Stimulated activated CD8-positive, alpha-beta memory T cell treated with anti-CD3 and anti-CD28 coated beads, Interleukin-4, amount 100 ng/mL, for 4 hours (primary cell): ENCODE measurements at places on chromosomes 1 and 21.

DNA sequence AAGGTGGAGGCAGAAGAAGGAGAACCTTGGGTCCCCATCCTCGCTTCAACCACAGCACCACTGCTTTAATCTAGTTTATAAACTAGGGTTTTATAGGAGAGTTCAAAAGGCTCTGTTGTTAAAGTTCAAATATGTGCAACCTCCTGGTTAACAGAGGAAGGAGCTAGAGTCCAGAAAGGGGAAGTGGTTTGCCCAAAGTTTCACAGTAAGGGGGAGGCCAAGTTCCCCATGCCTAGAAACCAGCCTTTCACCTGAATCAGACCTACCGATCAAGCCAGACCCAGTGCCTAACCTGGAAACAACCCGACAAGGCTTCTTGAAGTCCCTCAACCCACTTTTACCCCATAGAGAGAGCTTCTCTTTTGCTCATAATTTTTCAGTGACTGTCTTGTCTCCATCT lies 106.5 kb downstream of the PLPP3 start:
- no peak for DNase-seq

DNA sequence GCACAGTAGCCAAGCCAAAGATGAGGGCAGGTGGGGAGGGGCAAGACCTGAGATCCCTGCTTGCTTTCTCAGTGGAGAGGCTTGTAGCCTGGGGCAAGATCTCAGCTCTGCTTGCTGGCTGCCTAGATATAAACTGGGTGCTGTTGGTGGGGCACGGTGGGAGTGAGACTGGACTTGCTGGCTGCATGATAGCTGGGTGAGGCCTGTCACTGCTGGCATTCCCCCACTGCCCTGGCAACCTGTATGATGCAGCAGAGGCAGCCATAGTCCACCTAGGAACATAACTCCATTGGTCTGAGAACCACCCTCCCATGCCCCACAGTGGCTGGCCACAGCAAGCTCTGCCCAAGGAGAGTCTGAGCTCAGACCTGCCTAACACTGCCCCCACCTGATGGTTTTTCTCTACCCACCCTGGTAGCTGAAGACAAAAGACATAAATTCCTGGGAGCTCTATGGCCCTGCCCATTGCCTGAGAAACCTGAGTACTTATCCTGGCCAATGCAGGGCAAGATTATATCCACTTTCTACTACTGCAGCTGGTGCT lies 261.9 kb upstream of the DEPDC1 start:
- DNase-seq, result no peak

DNA sequence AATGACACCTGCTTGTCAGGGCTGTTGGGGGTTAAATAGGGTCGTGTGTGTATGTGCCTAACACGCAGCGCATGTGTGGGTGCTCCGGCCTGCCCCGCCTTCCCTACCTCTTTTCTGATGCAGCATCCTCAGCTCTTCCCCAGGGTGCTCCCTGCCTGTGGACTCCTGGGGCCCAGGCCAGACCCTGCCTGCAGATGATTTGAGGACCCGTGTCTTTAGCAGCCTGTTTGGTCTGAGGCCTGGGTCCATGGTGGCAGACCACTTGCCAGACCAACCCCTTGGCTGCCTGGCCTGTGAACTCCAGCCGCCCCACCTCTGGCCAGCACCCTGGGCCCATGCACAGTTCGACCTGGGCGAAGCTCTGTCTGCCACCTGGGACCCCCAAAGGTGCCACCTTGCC lies 57.0 kb upstream of the SIM2 start:
- no peak for DNase-seq

GRCh38 chr1:80170811-80171485 lies 1164.4 kb upstream of the ADGRL4 start:
- no peak for DNase-seq

DNA sequence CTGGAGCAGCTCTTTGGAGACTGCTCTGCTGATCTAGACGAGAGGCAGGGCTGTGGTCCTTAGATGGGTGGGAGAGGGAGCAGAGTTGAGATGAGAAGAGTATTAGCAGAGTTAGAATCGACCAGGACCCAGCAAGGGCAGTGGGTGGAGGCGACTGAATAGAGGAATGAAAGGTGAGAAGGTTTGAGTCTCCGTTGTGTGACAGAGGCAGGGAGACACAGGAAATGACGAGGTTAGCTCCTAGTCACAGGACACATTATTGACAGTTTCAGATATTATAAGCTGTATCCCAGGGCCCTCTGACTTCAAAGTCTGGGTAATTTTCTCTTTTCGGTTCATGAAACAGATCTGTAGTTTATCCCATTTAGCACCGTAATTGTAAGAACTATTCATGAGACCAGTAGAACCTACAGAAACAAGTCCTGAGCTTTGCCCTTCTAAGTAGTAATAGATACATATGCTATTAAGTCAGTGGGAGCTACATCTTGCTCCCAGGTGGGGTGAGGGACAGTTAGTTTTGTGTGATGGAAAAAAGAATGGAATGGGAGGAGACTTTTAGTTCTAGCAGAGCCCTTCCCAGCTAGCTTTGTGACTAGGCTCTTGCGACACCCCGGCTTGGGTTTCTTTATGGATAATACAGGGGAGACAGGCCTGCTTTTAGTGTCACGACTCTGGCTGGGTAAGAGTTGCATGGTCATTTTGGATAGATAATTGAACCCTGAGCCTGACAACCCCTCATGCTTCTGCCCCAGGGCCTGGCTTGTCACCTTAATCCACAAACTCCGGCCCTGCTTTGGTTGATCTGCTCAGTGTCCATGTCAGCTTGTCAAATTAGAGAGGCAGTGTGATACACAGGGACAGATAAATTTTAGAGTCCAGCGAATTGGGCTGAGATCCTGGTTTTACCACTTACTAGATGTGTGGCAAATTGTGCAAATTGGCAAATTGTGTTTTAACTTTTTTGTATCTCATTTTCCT lies 70.2 kb downstream of the UCK2 start:
- DNase-seq, result no peak

DNA sequence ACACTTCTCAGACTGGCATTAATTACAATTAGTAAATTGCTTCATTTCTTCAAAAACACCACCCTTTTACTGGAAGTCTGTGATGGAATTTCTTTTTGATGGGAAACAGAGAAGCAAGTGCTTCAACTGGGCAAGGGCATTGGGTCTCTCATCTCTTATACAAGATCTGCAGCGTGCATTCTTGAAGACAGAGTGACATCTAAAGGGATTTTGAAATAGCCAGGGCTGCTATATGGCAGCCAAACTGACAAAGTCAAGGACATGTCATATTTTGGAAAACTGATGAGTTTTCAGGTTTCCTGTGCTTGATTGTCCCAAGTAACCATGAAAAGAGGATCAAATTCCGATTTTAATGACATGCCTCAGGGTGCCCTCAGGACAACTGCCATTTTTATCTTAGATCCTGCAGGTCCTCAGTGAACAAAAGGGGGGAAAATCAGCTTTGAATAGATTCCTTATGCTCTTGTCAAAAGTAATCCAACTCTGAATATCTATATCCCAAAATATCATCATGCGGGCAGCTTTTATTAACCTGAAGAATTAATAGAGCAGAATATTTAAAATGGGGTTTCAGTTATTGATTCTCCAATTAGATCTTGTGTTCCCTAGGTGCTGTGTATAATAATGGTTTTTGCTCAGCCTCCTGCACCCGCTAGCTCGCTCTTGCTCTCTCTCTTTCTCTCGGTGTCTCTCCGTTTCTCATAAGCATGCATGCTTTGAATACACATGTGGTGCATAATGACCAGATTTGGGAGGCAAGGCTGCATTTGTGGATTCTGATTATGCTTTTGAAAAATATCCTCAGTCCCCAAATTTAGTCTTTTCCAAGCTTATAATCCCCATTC lies 221.8 kb downstream of the TTLL7 start:
- DNase-seq, result no peak

- no peak for DNase-seq
Observed at GRCh38 chr1:7343882-7344281, 427.2 kb upstream of the VAMP3 start.

GRCh38 chr1:215718575-215719287 lies 151.6 kb downstream of the KCTD3 start:
- DNase-seq, result no peak

- DNase-seq, result no peak
Observed at GRCh38 chr1:233885196-233885920, 19.1 kb upstream of the SLC35F3 start.

DNA sequence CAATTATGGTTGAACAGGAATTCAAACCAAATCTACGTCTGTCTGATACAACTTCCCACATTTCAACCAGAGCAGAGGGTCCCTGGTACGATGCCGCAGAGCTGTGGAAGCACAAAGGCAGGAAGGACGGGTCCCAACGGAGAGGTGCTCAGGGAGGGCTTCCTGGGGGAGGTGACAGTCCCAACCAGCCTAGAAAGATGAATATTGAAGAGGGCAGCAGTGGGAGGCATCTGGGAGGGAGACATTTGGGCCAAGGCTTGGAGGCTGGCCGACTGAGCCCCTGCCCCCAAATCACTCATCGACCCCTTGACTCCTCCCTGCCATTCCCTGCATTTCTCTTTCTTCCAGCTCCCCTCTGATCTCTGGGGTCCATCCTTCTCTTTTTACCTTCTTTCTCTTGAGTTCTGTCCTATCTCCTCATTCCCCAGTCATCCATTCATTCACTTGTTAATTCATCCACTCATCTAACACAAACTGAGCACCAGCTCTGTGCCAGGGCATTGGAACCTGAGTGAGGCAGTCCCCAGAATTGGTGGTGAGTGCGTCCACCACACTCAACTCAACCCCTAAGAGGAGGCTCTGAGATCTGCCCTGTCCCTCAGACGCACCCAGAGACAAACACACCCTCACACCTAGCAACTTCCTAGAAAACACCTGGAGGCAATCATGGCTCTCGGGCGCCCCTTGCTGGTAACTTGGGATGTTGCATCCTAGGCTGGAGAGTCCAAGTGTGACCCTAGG lies 13.2 kb upstream of the CELA3B start:
- DNase-seq, result peak; percentile 84

DNA sequence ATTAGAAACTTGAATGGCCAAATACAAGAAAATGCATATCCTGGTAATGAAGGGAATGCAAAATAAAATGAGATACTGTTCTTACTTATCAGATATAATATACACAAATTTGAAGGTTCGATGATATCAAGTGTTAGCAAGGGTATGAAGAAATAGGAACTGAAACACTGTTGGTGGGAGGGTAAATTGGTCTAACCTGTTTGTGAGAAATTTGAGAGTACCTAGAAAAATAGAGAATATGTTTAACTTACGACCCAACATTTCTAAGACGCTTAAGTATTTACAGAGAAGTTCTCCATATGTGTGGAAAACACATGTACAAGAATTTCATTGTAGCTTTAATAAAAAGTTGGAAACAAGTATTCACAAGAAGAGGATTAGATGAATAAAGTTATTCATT lies 25.9 kb downstream of the ATG4C start:
- no peak for DNase-seq

DNA sequence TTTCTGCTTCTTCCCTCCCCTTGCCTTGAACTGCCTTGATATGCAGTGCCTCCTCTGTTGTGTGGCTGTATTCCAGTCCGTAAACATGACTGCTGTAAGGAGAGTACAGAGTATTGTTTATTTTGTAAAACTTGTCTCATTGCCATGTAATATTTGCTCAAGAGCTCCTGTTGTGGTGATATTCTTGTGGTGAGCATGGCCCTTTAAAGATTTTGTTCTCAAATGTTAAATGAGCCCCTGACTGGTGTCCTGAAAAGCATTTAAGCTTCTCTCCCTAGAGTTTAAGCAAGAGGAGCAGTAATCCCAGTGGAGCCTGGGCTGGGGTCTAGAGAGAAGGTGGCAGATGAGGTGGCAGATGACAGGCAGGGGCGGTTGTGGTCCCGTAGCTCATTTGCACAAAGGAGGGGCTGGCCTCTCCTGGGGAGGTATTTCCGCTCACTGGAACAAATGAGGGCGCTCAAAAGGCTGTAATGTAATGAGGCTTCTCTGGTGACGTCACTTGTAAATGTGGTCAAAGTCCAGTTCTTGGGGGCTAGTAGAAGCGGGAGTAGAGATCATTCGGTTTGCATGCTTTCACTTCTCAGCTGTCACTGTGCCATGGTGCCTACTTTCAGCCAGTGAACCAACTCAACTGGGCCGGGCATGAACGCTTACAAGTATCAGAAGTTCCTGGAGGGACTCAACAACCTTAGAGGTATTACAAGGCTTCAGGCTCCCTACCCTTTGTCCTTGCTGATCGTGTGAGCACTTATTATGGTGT lies 46.0 kb upstream of the MACF1 start:
- no peak for DNase-seq

DNA sequence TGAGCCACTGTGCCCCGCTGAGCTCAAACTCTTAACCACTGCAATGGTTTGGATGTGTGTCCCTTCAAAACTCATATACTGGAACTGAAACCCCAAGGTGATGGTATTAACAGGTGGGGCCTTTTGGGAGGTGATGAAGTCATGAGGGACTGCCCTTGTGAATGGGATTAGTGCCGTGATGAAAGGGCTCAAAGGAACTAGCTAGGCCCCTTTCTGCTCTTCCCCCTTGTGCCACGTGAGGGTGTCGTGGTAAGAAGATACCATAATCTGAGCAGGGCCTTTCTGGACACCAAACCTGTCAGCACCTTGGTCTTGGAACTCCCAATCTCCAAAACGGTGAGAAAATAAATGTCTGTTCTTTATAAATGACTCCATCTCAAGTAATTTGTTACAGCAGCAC lies 45.5 kb upstream of the SPOCD1 start:
- no peak for DNase-seq

- no peak for DNase-seq
Observed at GRCh38 chr1:156160000-156160742, 6.8 kb downstream of the SEMA4A start.

- no peak for DNase-seq
Observed at GRCh38 chr1:59309795-59310548, 13.1 kb downstream of the FGGY start.

DNA sequence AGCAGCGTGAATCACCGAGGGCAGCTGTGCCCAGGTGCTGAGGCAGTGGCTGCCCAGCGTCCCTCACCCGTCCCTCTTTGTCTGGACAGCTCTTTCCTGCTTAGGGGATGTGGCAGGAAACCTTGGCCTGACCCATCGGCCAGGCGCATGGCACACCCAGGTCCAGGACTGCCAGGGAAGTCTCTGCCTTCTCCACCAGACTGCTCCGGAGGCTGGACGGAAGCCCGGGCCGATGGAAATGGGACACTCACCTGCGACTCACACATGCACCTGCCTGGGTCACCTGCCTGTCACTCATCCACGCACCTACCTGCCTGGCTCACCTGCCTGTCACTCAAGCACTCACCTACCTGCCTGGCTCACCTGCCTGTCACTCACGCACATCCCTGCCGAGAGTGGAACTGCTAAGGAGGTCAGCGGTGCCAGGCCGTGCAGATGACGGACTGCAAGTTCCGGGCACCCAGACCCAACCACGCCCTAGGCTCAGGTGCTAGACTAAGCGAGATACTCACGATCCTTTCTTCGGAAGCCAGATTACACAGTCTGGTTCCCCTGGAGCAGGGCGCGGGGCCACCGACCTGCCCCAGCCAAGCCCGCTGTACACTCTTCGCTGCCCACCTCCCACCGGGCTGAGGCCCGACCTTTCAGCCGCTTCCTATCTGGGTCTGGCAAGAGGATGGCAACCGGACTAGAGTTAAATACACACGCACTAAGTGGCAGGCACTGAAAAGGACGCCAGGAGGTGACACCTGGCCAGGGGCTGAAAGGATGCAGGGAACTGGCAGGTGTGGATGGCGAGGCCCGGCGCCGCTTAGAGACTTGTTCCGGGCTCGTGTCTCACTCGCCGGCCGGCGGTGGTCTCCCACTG lies 1.1 kb downstream of the UBE2J2 start:
- DNase-seq, result no peak
